ENCODE measurements at places on chromosomes 3 and 15.

GRCh38 chr15:99386391-99386790, 135.1 kb downstream of the LRRC28 start:
- DNase-seq, result no peak

- DNase-seq, result no peak
Observed at GRCh38 chr15:64112073-64112772, 16.4 kb downstream of the SNX1 start.

- DNase-seq, result no peak
Observed at GRCh38 chr15:90232941-90233386, 777 bp downstream of the CIB1 start.

DNA sequence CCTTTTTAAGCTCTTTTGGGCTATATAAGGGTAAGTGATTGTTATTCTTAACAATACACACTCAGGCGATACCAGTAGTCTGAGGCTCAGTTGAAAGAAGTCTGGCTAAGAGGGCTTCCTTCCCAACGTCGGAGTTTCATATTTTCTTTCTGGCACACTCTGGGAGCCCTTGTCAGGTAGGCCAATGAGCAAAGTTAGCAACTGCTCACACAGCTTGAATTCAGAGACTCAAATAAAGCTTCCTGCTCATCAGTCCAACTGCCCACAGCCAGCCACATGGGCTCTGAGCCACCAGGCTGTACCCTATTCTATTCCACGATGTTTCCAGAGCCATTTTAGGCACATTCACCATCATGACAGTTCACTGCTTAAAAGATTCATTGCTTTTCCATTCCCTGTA, 155.1 kb upstream of the TBL1XR1 start:
- DNase-seq, result no peak

GRCh38 chr3:151156618-151157216, 46.3 kb downstream of the GPR171 start:
- DNase-seq, result peak; percentile 18

DNA sequence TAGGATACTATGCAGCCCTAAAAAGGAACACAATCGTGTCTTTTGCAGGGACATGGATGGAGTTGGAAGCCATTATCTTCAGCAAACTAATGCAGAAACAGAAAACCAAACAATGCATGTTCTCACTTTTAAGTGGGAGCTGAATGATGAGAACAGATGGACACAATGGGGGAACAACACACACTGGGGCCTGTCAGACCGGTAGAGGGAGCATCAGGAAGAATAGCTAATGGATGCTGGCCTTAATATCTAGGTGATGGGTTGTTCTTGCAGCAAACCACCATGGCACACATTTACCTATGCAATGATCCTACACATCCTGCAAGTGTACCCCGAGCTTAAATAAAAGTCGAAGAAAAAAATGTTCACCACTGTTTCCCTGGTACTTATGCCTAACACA, 17.5 kb downstream of the SENP7 start:
- no peak for DNase-seq

DNA sequence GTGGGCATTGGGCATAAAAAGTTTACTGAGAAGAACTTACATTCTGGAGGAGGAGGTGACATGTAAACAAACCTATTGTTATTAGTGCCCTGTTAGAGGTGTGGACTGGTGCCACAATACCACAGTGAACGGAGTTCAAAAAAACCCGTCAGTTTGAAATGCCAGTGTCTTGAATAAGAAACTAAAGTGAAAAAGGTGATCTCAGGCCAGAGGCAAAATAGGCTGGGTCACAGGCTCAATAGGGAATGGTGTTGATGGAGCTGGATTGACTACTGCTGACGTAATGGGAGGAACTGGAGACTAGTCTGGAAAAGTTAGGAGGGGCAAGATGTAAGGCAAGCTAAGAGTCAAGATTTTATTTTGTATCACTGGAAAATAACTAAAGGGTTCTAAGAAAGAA, 1.6 kb upstream of the DCBLD2 start:
- no peak for DNase-seq

DNA sequence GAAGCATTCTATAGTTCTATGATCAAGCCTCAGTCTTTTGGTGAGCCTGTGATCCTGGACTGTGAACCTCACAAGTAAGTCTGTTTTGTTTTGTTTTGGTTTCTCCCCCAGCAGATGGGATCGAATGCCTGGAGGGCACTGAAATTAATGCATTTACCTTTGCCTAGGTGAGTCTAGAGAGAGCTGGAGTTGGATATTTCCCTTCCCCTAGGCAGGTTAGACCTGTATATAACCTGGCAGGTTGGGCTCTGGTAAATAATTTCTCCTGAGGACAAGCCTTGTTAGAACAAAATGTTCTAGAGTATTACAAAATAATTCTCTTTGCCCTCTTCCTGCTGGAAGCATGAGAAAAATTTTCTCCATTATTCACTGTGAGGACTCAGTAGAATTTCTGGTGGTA, 211.9 kb downstream of the TPRG1 start:
- no peak for DNase-seq

- DNase-seq, result no peak
Observed at GRCh38 chr3:183797996-183798395, 27.4 kb downstream of the MAP6D1 start.

GRCh38 chr3:62940771-62941563, 65.8 kb upstream of the CADPS start:
- no peak for DNase-seq

- peak; percentile 56 for DNase-seq
Observed at GRCh38 chr3:71087143-71088018, 496.1 kb downstream of the FOXP1 start.

DNA sequence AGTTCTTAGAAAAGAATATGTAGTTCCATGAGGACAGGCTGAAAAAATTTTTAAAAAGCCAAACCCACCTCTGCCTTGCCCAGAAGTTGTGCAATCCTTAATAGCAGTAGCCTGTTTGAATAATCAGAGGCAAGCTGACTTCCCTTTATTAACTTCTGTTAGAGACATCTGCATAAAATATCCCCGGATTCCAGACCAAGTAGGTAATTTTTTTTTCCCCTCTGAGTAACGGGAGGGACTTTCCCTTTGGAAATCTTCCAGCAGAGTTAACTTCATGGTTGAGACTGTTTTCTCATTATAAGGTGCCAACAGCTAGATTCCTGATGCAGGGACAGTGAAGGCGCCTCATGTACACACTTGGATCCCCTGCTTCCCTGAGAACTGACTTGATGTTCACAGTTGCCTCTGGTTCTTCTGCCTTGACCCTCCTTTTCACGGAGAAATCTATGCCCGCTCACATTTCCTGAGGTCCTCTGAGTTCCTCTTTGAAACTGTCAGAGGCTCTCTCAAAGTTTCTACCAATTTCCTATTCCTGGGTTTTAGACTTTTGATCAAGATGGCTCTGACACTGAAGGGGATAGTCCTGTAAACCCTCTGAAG, 227.6 kb upstream of the BHLHE40 start:
- DNase-seq, result no peak

DNA sequence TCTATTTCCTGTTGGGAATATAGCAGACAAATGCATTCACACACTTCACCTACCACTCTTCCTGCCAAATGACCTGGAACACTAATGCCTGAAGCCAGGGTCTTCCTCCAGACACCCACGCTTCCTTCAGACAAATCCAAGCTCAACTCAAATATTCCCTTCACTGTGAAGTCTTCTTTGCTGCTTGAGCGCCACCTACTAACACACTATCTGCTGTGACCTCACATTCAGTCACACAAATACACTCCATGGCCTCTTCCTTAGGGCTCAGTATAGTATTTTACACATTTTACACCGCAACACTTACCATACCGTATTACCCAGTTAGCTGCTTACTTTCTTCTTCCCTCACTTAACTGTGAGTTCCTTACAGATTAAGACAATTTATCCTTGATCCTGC, 149.4 kb downstream of the SHOX2 start:
- no peak for DNase-seq

DNA sequence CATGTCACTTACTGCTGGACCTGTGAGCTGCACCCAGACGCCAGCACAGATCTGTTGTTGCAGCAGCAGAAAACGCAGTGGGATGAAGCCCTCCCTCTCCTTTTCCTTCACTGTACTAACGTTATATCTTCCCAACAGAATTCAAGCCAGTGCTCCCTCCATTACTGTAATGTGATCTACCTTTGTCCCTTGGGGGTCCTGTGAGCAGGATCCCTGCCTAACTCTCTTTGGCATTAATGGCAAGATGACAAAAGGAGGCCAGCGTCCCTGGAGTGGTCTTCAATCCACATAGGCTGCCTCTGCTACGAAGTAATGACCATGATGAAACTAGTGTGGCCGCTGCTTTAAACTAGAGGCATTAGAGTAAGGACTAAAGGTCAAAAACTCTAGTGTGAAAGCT, 69.3 kb upstream of the SOX14 start:
- DNase-seq, result no peak

- no peak for DNase-seq
Observed at GRCh38 chr3:145820170-145820569, 340.8 kb downstream of the PLOD2 start.

GRCh38 chr15:35150361-35150760, 65.3 kb upstream of the NANOGP8 start:
- DNase-seq, result no peak

- DNase-seq, result no peak
Observed at GRCh38 chr3:48535578-48535977, 21.0 kb downstream of the PFKFB4 start.

GRCh38 chr3:8581806-8582445, 62.7 kb downstream of the SSUH2 start:
- no peak for DNase-seq

- no peak for DNase-seq
Observed at GRCh38 chr3:179733797-179734196, 81.0 kb downstream of the USP13 start.
